ENCODE measurements at places on chromosomes 6 and 20.

GRCh38 chr6:152378169-152378568 lies 259.0 kb downstream of the SYNE1 start:
- DNase-seq = no peak

- no peak for DNase-seq
These were observed 159.3 kb downstream of the CD83 start for GRCh38 chr6:14276667-14277404.

DNA sequence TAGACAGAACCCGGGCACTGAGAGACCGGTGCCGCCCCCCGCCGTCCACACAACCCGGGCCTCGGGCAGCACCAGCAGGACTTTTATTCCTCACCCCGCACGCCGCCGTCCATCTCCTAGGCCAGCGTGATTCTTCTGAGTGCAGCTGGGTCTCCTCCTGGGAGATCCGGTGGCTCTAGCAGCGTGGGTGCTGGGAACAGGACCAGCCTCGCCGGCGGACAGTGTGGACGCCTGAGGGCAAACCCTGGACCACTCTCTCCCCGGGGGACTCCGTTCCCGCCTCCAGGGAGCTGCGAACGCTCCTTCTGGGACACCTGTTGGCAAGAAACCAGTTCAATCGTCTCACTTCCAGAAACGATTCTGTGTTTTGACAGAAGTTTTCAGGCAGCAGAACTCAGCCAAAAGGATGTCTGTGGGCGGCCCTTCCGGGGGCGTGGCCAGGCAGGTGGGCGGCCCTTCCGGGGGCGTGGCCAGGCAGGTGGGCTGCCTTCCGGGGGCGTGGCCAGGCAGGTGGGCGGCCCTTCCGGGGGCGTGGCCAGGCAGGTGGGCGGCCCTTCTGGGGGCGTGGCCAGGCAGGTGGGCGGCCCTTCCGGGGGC lies 130.7 kb downstream of the DLL1 start:
- DNase-seq = peak; percentile 28

GRCh38 chr20:53503517-53503919 lies 90.1 kb downstream of the ZNF217 start:
- DNase-seq = no peak

DNA sequence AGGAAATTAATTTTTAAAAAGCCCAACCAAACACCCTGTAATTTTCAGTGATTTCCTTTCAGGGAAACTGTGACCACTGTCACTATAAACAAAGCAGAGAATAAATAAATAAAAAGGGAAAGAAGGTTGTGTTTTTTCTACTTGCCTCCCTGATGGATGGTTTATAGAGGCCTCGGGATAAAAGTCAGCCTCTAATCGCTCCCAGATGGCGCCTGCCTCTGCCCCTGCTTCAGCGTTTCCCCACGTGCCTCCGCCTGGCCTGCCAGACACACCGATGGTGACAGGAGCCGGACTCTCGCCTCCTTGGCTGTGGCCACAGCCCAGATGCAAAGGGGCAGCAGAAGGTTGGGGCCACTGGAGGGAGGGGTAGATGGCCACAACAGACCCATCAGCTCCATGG lies 327.7 kb downstream of the CDC5L start:
- no peak for DNase-seq

- DNase-seq = no peak
These were observed 30.4 kb downstream of the ATXN1 start for GRCh38 chr6:16730738-16731477.

DNA sequence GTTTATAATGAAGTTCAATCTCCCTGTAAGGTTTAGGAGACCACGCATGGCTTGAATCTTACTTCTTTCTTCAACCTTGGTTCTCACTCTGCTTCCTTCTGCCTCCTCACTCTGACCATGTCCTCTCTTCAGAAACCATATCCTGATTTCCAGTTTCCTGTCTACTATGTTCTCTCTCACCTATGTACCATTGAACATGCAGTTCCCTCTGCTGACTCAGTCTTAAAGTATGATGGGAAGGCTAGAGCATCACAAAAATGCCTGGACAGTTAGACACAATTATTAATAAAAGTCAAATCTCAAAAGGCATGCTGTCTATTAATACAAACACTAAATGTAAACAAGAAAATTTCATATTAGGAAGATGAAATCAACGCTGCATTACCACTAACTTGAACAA lies 151.6 kb downstream of the PRKN start:
- DNase-seq = no peak

- no peak for DNase-seq
These were observed 303 bp downstream of the ILRUN start for GRCh38 chr6:34696189-34696738.

GRCh38 chr6:106974999-106975737 lies 639 bp upstream of the CD24 start:
- peak; percentile 16 for DNase-seq

DNA sequence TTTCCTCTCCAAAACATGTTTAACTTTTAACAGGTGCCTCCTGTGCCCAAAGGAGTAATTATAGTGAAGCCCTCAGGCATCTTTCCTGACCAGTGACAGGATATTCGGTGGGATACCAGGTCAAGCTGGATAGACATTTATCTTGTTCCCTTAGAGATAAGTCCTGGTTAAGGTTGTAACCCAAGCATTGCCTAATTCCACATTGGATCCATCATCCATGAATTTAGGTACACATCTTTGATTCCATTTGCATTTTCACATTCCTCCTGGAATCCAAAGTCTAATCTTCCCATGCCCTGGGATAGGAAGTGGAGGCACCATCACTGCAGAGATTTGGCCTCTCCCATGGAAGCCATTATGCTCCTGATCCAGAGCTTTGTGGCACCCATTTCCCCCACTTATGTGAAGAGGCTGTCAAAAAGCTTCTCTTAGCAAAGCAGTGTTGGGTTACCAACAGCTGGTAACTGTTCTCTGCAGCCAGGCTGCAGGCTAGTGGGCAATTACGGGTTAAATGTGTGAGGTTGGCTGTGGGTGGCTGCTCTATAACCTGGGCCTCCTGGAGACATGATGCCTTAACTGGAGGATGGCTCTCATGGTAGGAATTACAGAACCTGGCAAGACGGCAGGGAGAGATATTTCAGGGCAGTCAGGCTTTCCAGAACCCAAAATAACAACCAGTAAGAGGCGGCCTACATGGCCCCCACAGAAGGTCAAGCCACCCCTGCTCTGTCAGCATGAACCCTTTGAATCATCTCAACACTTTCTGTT lies 96.9 kb upstream of the VGLL2 start:
- DNase-seq = no peak

- no peak for DNase-seq
These were observed 2.4 kb upstream of the ZMYND8 start for GRCh38 chr20:47358672-47359529.

GRCh38 chr6:34486106-34486740 lies 20.3 kb downstream of the PACSIN1 start:
- no peak for DNase-seq

- no peak for DNase-seq
These were observed 131.8 kb upstream of the C6orf118 start for GRCh38 chr6:165441181-165441580.

- no peak for DNase-seq
These were observed 12.1 kb upstream of the COL21A1 start for GRCh38 chr6:56259234-56260077.

GRCh38 chr6:24408719-24409410 lies 6.1 kb downstream of the MRS2 start:
- DNase-seq = no peak

DNA sequence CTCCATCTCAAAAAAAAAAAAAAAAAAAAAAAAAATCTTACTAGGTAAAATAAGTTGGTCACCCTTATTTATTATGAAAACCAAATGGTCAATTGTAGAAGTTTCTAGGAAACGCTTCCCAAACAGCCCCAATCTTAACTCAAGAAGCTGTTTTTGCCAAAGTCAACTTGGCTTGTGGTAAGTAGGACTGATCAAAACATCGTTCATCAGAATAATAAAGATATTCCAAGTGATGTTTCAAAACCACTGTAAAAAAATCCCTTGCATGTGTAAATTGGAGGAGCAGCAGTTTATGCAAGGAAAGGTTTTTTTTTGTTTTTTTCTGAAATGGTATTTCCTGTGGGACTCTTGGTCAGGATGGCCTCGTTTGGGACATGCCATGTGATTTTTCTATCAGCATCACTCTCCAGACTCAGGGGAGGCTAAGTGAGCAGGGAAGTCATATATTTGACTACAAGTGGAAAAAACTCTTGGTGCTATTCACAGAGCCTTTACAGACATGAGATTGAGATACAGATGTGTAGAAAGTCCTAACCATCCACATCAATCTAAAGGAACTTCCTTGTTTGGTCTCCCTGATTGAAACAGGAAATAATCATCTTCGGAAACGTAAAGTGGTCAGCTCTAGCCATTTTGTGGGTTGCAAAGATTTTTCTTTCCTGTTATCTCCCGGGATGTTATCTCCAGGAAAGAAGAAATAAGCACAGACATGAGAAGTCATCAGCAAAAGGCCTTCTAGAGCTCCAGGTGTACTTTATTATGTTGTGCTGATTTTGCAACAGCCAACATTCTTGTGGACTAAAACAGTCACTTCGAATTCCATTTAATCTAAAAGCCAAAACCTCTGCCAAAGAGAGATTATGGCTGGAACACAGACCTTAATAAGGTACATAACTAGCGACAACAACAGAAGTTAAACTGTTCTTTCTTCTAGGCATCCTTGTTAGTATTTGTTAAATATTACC lies 177.8 kb downstream of the EDN1 start:
- no peak for DNase-seq

- DNase-seq = no peak
These were observed 23.3 kb upstream of the C6orf62 start for GRCh38 chr6:24742216-24742738.

GRCh38 chr20:52081066-52081465 lies 110.5 kb downstream of the ZFP64 start:
- DNase-seq = no peak

GRCh38 chr6:38871741-38872568 lies 156.8 kb downstream of the DNAH8 start:
- peak; percentile 71 for DNase-seq

DNA sequence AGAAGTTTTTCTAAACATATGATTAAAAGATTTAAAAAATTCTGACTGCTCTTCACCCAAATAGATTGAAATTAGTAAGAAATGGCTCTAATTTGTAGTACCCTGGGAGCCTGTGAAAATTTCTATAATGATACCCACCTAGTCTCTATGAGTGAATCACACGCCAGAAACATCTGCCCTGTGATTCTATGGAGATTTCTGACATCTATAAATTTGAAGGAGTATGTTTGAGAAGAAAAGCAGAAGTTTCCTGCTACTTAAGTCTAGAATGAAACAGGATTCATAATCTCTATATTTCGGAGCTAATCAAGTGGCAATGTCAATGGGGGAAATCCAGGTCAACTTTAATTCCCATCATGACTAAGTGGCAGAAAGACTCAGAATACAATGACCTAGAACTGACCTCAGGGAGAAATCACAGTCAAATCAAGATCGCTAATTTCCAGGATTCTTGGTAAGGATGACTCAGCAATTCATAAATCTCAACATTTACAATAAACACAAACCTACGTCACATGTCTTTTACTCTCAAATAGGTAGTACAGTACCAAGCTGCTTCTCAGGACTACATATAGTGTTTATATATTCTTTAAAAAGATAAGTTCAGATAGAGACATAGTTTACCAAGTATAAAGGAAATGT lies 186.2 kb upstream of the TNFAIP3 start:
- DNase-seq = no peak

DNA sequence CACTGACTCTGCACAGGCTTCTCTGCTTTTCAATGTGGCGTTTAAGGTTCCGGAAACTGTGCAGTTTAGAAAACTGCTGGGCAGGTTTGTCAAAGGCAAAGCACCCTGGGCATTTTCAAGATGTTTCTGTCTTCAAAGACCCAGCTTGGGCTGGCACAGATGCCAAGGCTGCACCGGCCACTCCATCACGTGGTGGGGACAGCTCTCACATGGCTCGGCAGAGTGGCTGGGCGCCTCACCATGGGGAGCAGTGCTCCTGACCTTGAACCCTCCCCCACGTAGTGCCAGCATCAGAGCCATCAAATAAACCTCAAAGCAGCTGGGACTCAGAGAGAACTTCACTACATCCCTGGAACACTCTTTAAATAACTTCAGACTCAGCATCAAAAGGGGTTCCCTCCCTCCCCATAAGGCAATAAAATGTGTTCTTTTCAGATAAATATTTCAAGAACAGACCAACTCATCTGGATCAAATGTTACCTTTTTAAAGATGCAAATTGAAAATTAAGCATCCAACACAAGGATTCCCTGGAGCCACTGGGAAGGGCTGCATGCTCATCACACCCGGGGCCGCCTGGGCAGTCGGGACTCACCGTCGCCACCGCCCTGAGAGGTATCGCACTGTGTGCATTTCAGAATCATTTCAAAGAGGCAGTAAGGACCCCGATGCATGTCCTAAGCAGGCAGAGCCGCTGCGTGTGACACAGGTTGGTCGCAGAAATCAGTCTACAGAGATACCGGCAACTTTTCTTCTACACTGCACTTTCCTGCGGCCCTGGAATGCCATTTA lies 157.1 kb downstream of the CDH4 start:
- DNase-seq = no peak

DNA sequence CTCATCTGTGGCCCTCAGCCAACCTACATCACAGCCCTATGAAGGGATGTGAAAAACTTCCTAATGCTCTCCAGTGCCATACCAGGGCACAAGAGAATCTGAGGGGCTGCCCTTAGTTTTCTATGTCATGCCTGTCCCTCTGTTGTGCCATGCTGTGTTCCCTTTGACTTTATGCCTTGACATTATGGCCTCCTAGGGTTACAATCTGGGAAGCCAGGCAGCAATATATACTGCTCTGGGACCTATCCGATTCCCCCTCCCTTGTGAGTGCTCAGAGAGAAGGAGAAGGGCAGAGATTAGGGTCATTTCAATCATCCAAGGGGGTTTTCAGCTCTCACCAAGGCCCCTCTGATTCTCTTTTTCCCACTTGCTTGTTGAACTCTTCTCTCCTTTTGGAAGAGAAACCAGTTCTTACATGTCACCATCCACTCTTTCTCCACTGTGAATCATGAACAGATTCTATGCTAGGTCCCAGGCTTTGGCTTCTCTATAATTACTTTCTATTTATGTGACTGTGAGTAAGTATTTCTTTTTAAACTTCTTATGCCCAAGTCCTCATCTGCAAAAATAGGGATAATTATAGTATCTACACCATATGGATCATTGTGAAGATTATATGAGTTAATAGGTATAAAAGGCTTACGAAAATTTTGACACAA lies 14.2 kb upstream of the FRK start:
- no peak for DNase-seq

DNA sequence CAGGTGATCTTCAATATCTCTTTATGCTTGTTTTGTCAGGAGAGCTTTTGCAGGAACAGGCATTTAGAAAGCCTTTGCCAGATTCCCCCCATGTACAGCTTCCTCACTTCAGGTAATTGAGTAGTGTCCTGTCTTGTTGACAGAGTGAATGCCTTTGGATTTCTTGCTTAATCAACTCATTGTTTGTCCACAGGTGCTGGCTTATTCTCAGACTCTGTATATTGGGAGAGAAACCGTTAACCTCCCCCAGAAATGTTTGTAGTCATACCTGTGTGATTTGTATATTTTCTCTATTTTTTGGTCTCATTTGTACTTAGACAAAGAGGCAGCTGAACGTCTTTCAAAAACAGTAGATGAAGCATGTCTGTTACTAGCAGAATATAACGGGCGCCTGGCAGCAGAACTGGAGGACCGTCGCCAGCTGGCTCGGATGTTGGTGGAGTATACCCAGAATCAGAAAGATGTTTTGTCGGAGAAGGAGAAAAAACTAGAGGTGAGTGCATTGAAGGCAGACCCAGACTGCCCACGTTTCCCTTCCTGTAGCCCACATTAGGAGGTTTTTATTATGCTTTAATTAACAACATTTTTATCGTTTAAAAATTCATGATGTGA lies 32.3 kb downstream of the RPRD1B start:
- DNase-seq = no peak

GRCh38 chr20:15887387-15887786 lies 685.9 kb downstream of the KIF16B start:
- no peak for DNase-seq

GRCh38 chr20:51978070-51978501 lies 175.8 kb upstream of the SALL4 start:
- DNase-seq = no peak
